Stimulated activated CD4-positive, alpha-beta T cell treated with anti-CD3 and anti-CD28 coated beads, TNF-alpha, amount 100 ng/mL, for 1 hour (primary cell): ENCODE measurements at places on chromosomes 11 and 22.

- DNase-seq, result no peak
Measured at GRCh38 chr22:49380095-49380827, 447.4 kb downstream of the BRD1 start.

DNA sequence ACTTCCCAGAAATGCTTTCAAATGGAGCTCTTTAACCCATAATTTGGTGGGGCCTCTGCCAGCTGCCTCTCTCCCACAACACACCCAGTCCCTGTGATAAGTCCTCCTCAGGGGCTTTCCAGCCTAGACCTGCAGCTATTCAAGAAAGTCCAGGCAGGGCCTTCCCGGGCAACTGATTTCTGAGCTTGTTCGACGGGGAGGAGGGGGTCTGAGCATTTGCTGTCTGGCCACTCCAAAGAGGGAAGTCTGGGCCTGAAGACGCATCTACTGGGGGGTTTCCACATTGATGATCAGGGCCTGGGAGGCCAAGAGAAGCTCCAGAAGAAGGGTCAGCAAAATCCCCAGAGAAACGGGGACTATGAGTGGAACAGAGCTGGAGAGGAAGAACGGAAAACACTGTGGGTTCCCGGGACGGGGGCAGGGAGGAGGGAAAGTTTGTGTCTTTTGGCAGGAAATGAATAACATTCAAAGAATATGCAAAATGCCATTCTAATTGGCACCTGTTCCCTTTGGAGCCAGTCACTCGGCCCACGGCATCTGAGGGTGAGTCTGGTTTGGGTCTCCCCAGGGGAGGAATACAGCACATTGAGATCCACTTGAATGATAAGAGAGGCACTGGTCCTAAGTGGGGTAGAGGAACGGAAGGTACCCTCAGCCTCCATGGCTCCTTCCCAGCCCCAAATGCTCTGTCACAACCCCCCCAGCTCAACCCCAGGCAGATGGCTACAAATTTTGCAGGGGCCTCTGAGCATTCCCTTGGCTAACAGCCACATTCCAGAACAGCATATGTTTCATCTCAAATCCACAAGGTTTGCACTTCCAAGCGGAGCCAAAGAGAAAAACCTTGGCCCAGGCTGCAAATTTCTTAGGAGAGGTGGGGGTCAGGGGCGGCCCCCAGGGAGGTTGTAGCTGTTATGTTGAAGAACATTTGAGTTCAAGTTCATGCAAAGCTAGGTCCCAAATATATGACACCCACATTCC, 72.0 kb downstream of the RPUSD4 start:
- DNase-seq, result no peak

- no peak for DNase-seq
Measured at GRCh38 chr11:110513259-110513801, 83.6 kb downstream of the FDX1 start.

GRCh38 chr22:19105867-19106802, 16.1 kb downstream of the DGCR2 start:
- DNase-seq, result no peak

DNA sequence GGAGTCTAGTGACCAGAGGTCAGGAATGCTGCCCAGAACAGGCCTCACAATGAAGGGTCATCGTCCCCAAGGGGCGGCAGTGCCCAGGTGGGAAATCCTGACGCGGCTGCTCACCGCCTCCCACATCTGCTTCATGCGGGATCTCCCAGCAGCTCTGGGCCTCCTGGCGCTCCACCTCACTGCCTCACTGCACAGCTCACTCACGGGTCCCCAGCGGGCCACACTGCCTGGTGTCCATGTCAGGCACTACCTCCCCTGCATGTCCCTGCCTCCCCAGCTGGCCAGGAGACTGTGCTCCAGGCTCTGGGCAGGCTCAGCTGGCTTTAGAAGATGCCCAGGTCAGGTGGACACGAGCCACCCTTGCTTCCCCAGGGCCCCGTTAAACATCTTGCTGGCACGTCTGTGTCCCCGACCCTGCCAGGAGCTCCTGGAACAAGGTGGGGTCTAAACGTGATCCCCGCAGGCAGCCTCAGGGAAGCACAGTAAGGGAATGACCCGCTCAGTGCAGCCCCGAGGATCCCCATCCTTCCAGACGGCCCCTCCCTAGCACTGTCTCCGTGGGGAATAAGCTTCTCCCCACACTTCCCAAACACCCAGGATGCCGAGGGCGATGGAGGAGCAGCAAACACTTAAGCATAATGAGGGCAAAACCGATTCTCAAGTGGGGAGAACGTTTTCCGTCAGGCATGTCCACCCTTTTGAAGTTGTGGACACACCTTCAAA, 93.2 kb downstream of the TRMU start:
- DNase-seq, result no peak

DNA sequence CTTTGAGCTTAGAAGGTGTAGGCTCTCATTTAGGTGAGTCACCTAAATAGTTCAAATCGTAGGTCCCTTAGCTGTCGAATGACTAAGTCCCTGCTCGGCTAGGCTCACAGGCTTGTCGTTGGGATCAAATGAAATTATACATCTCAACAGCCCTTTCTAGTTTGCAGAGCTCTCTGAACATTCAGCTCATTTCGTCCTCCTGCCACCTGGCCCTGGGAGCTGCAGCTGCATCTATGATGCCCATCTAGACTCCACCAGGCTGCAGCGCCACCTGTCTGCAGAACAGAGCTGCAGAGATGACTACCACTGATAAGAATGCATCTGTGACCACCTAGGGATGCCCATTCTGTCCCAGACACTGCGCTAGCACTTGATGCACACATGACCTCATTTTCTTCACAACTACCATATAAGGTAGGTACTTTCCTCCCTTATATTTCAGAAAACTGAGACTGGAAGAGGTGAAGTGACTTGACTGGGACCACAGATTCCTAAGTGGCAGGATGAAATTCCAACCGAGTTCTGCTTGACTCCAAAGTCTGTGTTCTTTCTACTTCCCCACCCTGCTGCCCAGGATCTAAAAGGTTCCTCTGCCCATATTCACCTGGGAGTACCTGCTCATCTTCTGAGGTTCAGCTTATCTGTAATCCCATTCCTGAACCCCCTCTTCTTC, 141.1 kb upstream of the NARS2 start:
- DNase-seq, result no peak

DNA sequence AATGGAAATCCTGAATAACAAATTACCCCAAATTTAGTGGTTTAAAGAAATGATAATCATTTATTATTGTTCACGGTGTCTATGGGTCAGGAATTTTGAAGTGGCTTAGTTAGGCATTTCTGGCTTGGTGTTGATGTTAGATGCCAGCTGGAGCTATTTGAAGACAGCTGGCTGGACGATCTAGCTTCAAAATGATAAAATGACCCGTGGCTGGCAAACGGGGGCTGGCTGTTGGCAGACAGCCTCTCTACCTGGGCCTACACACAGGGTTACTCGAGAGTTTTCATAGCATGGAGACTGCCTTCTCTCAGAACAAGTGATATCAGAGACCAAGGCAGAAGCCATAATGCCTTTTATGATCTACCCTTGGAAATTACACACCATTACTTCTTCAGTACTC, 285.2 kb downstream of the METTL15 start:
- DNase-seq, result no peak

DNA sequence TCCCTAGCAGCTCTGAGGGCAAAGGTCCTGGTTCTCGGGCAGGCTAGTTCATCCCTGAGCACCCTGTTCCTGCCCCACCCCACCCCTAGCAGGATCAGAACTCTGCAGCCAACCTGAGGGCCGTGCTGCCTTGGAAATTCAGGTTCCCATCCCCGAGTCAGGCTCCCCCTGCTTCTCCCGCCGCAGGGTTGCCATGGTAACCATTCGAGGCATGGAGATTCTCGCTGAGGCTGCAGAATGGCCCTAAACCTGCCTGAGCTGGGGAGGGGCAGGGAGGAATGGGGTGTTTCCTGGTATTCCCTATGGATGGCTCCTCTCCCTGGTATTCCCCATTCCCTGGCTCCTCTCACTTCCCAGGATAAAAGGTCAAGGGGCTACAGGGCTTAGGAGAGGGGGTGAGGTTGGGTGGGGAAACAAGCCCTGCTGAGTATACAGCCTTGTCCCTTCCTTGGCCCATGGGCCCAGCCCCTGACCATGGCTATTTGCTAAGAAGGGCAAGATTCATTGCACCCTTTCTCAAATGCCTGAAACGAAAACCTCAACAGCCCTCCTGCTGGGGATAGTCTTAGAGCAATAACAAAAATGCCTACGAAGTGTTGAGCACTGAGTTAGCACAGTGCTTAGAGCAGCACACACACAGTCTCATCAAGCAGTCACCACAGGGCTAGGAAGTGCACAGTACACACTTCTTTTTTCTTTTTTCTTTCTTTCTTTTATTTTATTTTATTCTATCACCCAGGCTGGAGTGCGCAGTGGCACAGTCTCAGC, 58.7 kb downstream of the CHST1 start:
- no peak for DNase-seq

DNA sequence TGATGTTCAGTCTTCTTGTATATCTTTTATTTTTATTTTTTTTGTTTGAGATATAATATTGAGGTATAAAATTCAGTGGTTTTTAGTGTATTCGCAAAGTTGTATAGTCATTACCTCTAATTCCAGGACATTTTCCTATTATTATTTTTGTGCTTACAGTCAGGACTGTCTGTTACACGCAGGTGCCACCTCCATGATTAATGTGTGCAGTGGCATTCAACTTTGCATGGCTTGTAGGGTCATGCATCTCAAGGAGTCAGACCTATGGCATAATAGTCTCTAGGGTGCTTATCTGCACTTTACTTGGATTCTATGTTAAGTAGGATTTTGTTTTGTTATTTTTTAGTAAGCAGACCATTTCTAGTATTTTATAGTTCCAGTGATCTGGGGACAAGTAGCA, 1.0 kb downstream of the CTR9 start:
- DNase-seq, result no peak

DNA sequence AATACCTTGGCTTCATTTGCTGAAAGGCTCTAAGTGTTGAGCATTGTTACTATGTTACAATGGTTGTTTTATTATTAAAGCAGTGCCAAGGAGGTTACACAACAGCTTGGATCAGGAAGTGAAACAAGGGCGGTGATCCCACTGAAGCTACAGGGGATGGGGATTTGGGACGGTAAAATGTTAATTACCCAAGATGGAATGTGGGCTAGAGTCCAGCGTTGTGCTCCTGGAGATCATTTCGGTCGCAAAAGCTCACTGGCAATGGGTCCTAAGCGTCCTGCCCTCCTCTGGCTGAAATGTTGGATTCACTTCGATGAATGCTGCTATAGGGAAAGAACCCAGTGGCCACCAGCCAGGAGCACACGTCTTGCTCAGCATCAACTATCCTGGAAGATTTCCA, 48.3 kb downstream of the FAM83F start:
- DNase-seq, result no peak
